ENCODE measurements at places on chromosomes 6 and 20.

- DNase-seq = no peak
These were observed 35.7 kb downstream of the KCNQ5 start for GRCh38 chr6:72657407-72658197.

DNA sequence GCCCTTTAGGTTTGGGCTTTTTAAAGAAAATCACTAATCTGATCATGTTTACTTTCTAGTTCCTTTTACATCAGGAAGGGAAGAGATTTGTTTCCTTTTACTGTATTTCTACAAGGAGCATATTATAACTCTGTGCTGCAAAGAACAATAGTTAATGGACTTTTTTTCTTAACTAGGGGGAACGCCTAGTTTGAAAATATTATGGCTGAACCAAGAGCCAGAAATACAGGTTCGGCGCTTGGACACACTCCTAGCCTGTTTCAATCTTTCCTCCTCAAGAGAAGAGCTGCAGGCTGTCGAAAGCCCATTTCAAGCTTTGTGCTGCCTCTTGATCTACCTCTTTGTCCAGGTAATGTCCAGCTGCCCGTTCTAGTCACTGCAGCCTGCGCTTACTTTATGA is 41.4 kb downstream of the FAM120B start:
- no peak for DNase-seq

GRCh38 chr6:39951716-39952115 is 17.5 kb upstream of the MOCS1 start:
- no peak for DNase-seq

DNA sequence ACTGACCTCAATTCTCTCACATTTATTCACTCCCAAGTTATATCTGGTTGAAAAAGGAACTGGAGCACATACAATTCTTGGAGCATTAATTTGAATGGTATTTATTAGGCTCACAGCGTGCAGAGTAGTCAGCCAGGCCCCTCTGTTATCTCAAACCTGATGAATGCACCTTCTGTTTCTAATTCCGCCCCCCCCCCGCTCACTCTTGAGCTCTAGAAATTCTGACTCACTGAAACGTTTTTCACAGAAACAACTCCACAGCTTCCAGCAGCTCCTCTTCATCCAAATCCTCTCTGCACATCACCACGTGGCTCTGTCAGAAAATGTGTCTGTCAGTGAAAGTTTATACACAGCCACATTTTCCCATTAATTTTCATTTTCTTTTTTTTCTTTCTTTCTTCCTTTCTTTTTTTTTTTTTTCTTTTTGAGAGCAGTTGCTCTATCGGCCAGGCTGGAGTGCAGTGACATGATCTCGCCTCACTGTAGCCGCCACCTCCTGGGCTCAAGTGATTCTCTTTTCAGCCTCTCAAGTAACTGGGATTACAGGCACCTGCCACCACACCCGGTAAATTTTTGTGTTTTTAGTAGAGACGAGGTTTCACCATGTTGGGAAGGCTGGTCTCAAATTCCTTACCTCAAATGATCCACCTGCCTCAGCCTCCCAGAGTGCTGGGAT is 109.4 kb downstream of the TBXT start:
- DNase-seq = no peak

DNA sequence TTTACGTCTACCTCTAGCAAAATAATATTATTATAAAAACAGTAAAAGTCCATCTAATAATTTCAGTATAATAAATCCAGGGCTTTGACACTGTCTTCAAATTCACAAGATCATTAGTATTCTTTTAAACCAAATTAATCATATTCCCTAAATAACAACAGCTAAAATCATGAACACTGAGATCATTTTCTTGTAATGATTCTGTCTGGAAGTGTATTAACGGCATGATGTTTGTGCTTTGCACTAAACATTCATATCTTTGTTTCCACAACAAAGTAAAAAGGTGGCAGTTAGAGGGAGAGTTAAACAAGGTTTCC is 18.8 kb downstream of the HIVEP2 start:
- no peak for DNase-seq

GRCh38 chr20:50916257-50916656 is 15.0 kb downstream of the ADNP start:
- no peak for DNase-seq

GRCh38 chr6:20166210-20166609 is 46.1 kb downstream of the MBOAT1 start:
- no peak for DNase-seq

DNA sequence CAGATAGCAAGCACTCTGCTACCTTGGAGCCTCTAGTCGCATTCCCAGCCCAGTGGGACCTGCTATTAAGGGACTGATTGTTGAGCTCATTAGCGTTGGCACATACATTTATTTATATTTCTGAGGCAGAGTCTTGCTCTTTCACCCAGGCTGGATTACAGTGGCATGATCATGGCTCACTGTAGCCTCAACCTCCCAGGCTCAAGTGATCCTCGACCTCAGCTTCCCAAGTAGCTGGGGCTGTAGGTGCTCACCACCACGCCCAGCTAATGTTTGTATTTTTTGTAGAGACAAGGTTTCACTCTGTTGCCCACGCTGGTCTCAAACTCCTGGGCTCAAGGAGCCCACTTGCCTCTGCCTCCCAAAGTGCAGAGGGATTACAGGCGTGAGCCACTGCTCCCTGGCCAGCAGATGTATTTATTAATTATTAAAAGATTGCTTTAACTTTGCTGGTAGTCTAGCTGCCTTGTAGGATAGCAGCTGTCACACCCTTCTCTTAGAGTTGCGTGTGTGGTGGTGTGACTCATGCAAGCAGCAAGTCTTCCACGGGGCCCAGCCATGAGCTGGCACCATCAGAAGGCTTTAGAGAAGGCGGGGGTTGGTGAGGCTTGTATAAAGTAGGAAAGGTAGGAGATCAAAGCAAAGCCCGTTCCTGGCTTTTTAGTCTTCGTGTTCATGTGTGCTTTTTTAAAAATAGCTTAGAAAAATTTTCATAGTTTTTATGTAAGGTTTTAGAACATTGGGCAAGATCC is 16.5 kb downstream of the ACTR5 start:
- DNase-seq = peak; percentile 67

DNA sequence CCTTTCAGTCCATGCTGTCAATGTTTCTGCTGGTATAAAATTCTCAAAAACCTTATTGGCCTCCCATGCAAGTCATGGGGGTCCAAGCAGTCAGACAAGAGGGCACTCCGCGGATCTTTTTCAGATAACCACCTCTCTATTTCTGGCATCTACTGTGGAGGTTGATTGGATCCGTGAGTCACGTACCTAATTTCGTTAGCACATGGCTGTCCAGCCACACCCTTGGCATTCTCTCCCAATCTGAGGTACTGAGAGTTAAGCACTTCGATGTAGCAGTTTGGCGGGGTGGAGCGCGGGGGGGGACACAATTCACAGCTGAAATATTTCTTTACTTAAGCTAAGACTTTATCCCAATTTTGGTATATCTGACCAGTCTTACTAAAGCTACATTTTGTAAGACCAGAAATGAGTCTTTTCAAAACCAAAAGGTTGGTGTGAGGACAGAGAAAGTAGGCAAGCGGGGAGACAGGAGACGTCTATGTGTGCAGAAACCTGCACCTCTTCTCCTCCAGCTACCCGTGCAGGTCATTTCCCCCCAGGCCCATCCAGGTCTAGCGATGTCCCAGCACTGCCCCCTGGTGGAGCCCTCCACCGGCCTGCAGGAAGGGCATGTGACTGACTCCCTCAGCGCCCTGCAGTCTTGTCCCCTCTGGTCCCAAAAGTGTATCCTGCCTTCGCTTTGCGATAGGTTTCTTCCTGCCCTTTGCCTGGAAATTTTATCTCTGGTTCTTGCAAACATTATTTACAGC is 113.1 kb downstream of the ADAT2 start:
- DNase-seq = no peak

DNA sequence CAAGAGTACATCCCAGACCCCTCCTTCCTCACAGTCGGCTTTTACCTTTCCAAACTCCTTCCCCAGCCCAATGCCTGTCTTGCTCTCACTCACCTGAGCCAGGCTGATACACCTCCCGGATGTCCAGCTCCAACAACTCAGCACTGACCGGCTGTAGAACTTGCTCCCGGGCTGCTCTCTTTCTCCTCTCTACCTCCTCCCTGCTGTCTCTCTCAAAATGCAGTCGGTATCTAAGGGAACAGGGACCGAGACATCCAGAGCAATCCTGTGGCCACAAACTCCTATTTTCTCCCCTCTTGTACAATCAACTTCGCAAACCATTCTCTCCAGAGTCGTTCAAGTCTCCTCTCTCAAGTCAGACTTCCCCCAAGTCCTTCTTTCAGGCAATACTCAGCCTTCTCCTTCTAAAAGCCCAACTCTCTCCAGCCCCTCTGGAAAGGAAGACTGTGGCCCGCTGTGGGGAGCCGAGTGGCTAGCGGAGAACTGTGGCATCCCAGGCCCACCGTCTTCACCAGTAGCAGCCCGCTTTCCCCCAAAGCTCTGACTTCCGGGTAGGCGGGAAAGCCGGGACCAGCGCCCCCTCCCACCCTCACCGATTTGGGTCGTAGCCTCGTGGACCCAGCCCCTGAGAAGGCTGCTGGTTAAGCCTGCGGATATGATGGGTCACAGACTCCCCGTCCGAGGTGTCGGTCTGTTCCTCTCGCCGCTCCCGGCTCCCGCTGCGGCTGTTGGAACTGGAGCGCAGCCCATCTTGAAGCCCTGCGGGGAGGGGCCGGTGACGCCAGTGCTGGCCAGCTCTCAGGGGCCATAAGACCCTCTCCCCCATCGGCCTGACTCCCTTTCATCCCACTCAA is 1.1 kb downstream of the GNL1 start:
- DNase-seq = no peak

DNA sequence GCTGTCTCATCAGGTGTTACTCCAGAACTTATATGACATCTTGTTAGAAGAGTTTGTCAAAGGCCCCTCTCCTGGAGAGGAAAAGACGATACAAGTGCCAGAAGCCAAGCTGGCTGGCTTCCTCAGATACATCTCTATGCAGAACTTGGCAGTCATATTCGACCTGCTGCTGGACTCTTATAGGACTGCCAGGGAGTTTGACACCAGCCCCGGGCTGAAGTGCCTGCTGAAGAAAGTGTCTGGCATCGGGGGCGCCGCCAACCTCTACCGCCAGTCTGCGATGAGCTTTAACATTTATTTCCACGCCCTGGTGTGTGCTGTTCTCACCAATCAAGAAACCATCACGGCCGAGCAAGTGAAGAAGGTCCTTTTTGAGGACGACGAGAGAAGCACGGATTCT is 43.7 kb upstream of the SMIM28 start:
- no peak for DNase-seq

- no peak for DNase-seq
These were observed 4.5 kb downstream of the ACSS1 start for GRCh38 chr20:25053255-25054031.

DNA sequence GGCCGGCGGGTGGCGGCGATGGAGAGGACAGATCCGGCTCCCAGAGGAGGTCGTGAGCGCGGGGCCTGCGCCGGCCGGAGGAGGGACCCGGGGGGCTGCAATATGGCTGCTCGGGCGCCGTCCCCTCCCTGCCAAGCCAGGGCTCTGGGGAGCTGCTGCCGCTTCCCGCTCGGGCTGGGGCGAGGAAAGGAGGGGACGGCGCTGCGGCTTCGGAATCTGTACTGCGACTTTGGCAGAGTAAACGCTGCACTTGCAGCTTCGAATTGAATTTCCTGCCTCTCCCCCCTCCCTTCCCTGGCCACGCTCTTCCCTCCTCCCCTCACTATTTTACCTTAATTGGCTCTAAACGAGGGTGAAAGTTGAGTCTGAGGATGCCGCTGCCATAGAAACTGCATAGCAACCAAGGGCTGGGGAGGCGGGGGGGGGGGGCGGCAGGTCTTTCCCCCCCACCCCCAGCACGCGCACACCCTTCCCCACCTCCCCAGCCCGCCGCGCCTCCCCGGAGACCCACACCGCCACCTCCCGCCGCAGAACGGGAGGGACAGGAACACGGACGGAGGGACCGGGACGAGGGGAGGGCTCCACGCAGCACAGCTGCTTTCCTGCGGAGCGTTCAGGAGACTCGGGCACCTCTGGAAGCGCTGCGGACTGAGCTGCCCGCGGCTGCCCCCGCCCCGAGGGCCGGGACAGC is 93.9 kb downstream of the RNASET2 start:
- DNase-seq = no peak

All from AG09309 (cell line).